ENCODE measurements at places on chromosomes 1 and 21. TPM values are rescaled to one million over a fixed set of nuclear protein-coding genes. Genes with fewer than 3 reads are reported as not detected.

TCEANC2 gene
- 3.7 TPM for total RNA-seq

DENND1B gene
- total RNA-seq: 32.7 TPM

RAP1GAP gene
- 22.6 TPM for total RNA-seq

GBP6 gene
- 0.25 TPM for total RNA-seq

SPATA45 gene
- total RNA-seq: 0.49 TPM

ELF3 gene
- 0.74 TPM for total RNA-seq

OTUD7B gene
- 4.4 TPM for total RNA-seq

NECTIN4 gene
- total RNA-seq: not detected

ACTN2 gene
- 43.5 TPM for total RNA-seq

MAP10 gene
- total RNA-seq: 6.1 TPM

VAMP4 gene
- total RNA-seq: 25.3 TPM

CD244 gene
- not detected for total RNA-seq

C4BPA gene
- not detected for total RNA-seq

BMP8B gene
- total RNA-seq: 0.49 TPM
